ENCODE measurements at places on chromosomes 6 and 20.

DNA sequence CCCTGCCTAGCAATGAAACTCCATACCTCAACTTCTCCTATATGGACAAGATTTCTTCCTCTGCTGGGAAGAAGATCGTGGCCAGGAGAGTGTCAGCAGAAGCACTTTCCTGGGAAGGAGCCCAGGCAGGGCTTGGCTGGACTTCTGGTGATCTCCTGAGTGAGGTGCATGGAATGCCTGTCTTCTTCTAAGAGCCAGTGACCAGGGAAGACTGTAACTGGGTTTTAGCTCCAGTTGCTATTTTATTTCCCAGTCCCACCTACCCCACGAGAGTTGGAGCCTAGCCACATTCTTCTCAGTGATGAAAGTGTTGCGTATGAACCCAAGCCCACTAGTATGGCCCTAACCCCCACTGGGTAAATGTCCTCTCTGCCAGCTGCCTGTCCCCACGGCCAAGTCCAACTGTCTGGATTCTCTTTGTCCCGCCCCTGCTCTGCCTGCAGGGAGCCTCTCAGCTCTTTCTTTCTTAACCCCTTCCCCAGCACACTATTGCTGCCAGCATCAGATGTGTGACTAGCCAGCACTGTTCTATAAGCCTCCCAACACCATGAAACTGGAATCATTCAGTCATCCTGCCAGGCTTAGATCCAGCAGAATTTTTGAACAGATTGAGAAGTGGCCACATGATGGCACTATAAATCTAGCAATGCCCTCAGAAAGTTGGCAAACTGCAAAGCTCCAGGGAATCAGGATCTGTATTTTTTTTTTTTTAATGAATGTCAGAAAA lies 69.8 kb upstream of the FAM184A start:
- no peak for DNase-seq

- no peak for DNase-seq
Observed at GRCh38 chr6:81786150-81786549, 33.7 kb upstream of the TENT5A start.

- peak; percentile 69 for DNase-seq
Observed at GRCh38 chr6:2749969-2750600, 637 bp downstream of the MYLK4 start.

DNA sequence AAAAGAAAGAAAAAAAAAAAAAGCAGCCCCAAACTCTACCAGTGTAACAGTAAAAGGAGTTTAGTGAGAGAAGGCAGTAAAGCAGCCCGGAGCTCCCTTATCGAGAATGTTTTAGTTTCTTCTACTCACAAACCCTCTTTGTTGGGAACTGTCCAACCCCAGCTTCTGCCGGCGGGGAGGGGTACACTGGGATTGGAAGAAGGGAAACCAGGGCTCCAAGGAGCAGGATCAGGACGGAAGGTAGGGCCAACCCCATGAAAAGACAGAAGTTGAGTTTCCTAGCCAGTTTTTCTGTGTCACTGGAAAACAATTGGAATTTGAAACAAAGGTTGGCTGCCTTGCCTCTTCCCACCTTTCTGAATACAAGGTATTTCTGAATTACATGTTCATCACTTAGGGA lies 66.0 kb downstream of the KIZ start:
- DNase-seq: no peak

- DNase-seq: no peak
Observed at GRCh38 chr6:158471339-158471738, 88.6 kb upstream of the TMEM181 start.

- DNase-seq: no peak
Observed at GRCh38 chr6:170117111-170117972, 173.5 kb downstream of the DLL1 start.

GRCh38 chr6:84361372-84362192 lies 134.1 kb upstream of the CEP162 start:
- no peak for DNase-seq

- peak; percentile 50 for DNase-seq
Observed at GRCh38 chr20:60262967-60263603, 304.9 kb downstream of the CDH26 start.

DNA sequence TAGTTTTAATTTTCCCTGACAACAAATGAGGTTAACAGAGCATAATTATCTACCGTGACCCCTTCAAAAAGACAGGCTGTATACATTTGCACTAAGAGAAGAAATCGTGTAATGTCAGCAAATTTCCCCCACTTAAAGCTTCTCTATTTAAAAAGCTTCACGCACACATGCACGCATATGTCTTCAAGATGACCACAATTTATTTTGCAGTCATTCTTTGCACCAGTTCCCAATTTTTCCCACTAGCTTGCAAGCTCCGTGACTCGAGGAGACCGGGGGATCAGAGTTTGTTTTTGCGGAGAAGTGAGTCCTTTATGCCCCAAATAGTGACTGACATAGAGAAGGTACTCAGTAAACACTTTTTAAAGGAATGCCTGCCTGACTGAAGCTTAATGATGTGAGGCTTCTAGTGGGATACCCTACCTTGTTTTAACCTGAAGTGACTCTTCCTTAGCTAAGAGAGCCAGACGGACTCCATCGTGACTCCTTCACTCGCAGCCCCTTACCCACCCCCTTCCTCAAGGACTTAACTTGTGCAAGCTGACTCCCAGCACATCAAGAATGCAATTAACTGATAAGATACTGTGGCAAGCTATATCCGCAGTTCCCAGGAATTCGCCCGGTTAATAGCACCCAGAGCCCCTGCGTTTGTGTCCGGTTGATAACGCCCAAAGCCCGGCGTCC lies 9.3 kb upstream of the NQO2 start:
- DNase-seq: no peak

GRCh38 chr20:49477200-49477599 lies 5.3 kb downstream of the KCNB1 start:
- DNase-seq: no peak

DNA sequence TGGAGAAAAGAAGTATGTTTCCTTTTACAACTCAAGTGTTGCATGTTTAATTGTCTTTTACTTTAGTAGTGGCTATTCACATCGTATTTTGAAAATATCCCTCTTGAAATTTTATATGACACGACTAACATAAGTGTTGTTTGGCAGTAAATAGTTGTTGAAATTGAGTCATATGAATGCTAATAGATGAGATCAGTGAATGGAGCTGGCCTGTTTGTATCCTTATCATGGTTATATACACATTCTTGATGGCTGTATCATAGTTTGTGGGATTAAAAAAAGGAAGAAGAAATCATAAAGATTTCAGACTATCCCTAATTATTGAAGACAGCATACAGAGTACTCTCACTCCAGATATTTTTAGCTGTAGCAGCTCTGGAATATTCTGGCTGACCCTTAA lies 8.2 kb upstream of the RAE1 start:
- DNase-seq: no peak

- no peak for DNase-seq
Observed at GRCh38 chr6:42374018-42374669, 77.6 kb downstream of the TRERF1 start.

DNA sequence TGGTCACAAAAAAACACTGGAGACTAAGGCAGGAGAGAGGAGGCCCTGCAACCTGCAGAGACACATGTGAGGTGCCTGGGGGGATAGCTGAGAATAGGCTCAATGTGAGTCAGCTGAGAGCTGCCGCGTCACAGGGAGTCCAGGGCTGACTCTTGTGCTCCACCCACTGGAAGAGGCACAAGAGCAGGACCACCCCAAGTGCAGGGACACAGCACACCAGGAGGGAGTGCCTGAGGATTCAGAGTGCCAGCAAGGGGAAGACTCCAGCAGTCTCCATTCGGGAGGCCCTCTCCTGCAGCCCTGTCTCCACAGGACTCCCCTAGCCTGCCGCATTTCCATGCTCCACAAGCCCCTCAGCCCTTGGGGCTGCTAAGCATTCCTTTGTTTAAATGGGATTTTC lies 105.5 kb downstream of the HUS1B start:
- DNase-seq: no peak

DNA sequence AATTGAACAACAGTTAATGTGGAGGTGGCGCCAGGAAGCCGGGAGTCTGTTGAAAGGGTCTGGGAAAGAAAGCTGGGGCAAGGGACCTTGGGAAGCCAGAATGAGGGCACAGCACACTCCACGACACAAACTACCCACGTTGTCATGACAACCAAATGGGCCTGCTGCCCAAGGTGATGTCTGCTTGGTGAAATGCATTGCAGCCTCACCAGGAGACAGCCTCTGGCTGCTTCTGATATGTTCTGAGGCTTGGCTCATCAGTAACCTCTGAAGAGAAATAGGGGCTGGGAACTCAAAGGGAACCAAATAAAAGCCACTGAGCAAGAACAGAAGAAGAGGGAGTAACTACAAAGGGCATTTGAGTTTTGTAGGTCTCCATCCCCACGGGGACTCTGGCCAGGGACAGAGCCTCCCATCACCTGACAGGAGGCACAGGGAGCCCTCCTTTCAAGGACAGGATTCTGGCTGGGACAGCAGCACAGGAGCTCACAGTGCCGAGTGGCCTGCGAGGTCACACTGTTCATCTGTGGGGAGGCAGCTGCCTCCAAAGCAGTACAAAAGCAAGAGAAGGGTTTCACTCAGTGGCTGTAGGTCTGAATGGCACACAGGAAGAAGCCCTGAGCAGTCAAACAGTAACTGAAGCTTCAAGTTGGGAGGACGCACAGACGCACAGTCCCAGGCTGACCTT lies 44.6 kb upstream of the KCNK16 start:
- DNase-seq: no peak

GRCh38 chr20:4817230-4817671 lies 95.5 kb downstream of the PRND start:
- no peak for DNase-seq

DNA sequence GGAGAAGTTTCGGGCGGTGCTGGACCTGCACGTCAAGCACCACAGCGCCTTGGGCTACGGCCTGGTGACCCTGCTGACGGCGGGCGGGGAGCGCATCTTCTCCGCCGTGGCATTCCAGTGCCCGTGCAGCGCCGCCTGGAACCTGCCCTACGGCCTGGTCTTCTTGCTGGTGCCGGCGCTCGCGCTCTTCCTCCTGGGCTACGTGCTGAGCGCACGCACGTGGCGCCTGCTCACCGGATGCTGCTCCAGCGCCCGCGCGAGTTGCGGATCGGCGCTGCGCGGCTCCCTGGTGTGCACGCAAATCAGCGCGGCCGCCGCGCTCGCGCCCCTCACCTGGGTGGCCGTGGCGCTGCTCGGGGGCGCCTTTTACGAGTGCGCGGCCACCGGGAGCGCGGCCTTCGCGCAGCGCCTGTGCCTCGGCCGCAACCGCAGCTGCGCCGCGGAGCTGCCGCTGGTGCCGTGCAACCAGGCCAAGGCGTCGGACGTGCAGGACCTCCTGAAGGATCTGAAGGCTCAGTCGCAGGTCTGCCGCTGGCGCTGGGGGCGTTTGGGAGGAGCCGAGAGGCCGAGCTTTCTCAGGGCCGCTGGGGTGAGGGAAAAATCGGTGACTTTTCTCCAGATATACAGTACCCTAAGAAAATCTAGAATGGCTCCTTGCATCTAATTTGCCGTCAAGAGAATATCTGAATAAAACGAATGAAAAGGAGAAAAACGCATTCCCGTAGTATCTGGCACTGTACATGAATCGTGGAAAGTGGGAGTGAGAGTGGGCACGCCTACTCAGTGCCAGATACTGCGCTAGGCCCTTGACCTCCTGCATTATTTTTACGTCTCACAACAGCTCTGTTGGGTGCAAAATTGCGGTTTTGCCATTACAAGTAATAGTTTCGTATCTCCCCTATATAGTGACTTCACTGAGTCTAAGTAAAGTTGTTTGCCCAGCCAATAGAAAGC lies 1.0 kb downstream of the CALHM6 start:
- peak; percentile 23 for DNase-seq
